Stimulated activated CD4-positive, alpha-beta T cell treated with anti-CD3 and anti-CD28 coated beads, TNF-alpha, amount 100 ng/mL, for 48 hours (primary cell): ENCODE measurements at places on chromosomes 7 and 10.

DNA sequence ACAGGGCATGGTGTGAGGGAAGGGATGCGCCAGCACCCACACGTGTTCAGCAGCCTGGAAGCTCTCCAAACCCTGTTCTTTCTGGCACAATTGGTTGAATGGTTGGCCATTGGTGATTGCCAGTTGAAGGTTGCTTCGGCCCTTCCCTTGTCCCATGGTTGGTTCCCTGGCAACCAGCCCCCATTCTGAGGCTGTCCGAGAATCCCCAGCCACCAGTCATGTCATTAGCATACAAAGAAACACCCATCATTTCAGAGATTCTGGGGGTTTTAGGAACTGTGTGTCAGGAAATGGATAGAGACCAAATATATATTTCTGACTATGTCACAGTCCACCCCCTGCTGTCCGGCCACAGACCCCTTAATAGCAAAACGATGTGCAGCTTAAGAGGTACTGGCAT is 21.8 kb downstream of the FKBP6 start:
- no peak for DNase-seq

DNA sequence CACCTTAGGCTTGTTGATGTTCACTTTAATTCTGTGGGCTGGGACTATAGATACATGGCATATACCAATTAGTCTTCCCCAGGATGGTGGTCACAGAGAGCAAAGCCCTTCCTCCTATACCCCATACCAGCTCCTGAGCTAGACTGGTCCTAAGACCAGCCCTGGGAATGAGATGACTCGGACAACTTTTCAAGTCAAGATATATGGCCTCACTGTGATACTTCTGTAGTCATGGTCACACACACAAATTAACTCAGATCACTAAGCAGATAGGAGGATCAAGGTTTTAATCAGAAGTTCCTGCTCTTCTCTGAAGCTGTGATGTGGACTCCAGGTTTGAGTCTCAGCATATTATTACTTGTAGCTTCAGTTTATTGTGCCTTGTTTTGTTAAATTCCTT is 53.1 kb downstream of the SLK start:
- no peak for DNase-seq

GRCh38 chr7:67821116-67821515 is 824.5 kb downstream of the TYW1 start:
- no peak for DNase-seq

- no peak for DNase-seq
Observed at GRCh38 chr7:116249969-116250553, 39.7 kb downstream of the TES start.

DNA sequence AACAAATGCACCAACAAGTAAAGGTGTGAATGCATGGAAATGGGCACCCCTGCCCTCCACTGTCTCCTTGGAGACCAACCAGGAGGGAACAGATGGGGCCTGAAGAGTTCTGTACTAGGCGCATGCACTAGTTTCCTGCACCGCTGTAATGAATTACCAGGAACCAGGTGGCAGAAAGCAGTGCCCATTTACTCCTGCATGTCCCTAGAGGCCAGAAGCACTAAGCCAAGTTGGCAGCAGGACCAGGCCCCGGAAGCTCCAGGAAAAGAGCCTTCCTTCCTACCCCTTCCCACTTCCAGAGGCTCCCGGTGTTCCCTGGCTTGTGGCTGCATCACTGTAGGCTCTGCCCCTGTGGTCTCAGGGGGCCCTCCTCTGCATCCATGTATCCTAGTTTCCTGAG is 237.5 kb upstream of the PPP2R2D start:
- no peak for DNase-seq

DNA sequence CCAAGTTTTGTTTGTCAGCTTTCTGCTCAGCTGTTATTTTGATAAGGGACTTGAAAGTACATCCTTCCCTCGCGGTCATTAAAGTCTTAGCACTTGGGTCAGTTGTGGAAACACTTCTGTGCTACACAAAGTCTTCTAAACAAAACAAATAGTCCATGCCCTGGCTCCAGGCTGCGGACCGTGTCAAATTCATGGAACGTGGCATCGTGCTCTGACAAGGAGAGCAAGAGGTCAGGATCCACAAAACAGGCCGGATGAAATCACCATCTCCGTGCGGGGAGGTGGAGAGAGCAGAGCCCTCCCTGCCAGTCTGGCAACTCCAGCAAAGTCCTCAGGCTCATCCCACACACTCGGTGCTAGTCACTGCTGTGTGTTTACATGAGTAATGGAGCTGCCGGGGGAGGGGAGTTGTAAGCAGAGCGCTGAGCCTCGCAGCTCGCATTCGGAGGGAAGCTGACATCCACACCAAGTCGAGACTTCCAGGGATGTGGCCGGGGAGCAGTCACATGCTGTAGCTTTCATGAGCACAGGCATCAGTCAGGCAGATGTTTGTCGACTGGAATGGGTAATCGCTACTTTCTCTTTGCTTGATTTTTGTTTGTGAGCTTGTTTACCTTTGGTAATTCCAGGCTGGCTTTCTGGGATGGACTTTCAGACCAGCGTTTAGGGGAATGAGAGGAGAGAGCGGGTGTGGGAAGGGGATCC is 147.6 kb downstream of the ARID5B start:
- peak; percentile 83 for DNase-seq

DNA sequence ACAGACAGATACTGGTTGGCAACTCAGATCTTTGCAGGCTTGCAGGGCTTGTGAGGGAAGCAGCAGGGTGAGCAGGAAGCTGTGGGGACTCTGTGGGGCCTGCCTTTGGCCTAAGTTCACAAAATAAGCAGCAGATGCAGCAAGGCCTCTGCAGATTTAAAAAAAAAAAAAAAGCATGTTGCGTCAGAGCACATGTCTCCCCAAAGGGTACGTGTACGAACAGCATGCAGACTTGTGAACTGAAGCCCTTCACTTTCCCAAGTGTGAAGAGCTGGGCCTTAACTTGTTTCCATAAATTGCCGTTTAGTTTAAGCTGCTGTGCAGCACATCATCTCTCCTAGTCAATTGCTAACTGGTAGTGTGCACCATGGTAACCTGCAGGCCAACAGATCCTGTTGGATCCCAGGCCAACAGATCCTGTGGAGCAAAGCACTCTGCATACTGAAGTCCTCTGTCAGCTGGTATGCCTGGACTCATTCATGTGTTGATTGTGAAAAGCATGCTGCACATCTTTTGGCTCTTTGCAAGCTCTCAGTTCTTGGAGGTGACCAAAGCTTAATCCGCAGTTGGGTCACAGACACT is 10.8 kb upstream of the XPNPEP1 start:
- DNase-seq, result no peak

DNA sequence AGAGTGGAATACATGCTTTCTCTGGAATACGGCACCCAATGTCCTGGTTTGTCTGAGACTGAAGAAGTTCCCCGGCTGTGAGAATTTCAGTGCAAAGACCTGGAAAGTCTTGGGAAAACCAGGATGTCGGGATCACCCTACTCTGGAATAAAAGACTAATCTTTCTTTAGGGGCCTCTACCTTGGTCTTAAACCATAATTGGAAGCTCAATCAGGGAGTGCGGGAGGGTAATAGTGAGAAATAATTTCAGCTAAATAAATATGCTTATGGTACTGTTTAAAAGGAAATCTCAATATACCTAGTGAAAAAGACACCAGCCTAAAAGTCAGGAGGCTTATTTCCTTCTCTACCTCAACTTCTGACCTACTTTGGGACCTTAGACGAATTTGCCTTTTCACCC is 236.1 kb upstream of the GLI3 start:
- DNase-seq, result no peak

GRCh38 chr10:28427376-28427775 is 105.5 kb upstream of the WAC start:
- no peak for DNase-seq

DNA sequence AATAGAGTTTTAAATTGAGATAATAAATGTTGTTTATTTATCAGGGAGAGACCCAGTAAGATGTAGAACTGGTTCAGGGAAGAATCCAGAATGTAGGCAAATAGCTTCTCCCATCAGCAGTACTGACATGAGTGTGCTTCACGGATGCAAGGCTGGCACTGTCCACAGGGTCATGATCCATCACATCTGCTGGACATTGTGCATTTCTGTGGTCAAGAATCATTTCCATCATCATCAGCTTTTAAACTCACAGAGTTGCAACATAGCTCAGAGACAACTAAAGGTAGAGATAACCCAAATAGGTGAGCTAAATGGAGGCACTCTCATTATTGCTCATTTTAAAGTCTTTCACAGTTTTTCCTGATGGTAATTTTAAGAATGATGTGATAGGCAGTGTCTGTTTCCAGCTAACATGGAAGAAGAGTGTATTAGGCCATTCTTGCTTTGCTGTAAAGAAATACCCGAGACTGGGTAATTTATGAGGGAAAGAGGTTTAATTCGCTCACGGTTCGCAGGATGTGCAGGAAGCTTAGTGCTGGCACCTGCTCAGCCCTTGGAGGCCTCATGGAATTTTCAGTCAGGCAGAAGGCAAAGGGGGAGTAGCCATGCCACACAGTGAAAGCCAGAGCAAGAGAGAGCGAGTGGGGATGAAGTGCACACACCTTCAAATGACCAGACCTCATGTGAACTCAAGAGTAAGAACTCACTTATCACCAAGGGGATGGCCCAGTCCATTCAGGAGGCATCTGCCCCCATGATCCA is 80.8 kb downstream of the INPP5A start:
- no peak for DNase-seq

DNA sequence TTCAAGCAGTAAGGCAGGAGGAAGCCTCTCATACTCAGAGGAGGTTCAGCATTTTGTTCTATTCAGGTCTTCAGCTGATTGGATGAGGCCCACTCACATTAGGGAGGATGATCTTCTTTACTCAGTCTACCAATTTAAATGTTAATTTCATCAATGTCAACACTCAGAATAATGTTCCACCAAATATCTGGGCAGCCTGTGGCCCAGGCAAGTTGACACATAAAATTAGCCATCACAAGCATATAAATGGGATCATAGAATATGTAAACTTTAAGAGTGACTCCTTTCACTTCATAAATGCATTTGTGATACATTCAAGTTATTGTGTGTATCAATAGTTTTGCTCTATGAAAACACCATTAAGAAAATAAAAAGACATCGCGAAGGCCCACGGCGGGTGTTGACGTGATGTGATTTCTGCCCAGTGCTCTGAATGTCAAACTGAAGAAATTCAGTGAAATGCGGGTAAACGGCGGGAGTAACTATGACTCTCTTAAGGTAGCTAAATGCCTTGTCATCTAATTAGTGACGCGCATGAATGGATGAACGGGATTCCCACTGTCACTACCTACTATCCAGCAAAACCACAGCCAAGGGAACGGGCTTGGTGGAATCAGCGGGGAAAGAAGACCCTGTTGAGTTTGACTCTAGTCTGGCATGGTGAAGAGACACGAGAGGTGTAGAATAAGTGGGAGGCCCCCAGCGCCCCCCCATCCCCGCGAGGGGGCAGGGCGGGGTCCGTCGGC is 536.1 kb upstream of the AUTS2 start:
- no peak for DNase-seq

GRCh38 chr7:8618441-8619070 is 185.1 kb downstream of the NXPH1 start:
- DNase-seq, result no peak

DNA sequence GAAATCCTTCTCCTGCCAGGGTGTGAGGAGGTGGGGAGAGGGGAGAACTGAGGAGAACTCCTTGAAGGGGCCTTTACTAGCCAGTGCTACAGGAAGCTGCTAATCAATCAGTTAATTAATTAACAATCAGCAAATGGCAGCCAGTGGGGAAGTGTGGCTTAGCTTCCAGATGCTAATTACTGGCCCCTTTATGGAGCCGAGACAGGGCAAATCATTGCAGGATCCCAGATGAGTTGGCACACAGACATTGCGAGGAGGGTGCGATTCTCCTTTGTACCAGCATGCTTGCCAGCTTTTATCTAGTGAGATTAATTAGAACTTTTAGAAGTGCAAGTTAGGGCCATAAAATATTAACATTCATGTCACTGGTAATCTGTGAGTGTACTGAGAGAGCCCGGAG is 84.0 kb downstream of the XRCC2 start:
- no peak for DNase-seq

- no peak for DNase-seq
Observed at GRCh38 chr10:33193701-33194521, 140.6 kb downstream of the NRP1 start.

GRCh38 chr10:28411648-28412047 is 108.8 kb upstream of the MPP7 start:
- peak; percentile 9 for DNase-seq

- no peak for DNase-seq
Observed at GRCh38 chr7:124413029-124413428, 352.6 kb downstream of the GPR37 start.

GRCh38 chr10:117316701-117317100 is 58.5 kb downstream of the PDZD8 start:
- no peak for DNase-seq

GRCh38 chr10:119659951-119660350 is 8.8 kb downstream of the BAG3 start:
- DNase-seq, result no peak

GRCh38 chr10:80945264-80945880 is 407.7 kb downstream of the SH2D4B start:
- no peak for DNase-seq

DNA sequence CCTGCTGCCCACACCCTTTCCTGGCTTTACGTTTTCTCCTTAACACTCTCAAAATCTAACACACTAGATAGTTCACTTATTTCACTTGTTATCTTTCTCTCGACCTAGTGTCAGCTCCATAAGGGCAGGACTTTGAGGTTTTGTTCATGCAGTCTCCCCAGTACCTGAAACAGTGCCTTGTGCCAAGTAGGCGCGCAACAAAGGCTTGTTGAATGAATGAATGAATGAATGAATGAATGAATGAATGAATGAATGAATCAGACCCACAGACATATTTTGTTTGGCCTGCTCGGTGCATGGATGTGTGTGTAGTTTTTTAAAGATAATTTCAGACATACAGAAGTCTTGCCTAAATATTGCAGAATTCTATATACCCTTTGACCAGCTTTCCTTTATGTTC is 6.2 kb downstream of the TYSND1 start:
- no peak for DNase-seq

DNA sequence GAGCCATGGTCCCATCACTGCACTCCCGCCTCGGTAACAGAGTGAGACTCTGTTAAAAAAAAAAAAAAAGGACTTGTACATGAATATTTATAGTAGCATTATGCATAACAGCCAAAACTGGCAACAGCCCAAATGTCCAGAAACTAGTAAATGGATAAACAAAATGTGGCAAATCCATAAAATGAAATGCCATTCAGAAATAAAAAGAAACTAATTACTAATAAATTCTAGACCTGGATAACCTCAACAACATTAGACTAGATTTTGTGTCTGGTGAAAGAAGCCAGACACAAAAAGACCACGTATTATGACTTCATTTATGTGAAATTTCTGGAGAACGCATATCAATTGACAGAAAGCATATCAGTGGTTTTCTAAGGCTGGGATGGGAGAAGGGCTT is 74.5 kb downstream of the HPSE2 start:
- no peak for DNase-seq

GRCh38 chr7:102300643-102301221 is 14.1 kb downstream of the SH2B2 start:
- no peak for DNase-seq
